ENCODE measurements at places on chromosomes 2 and 18.

GRCh38 chr2:140836826-140837225, 1294.0 kb downstream of the LRP1B start:
- DNase-seq, result no peak

GRCh38 chr2:70514612-70515055, 39.0 kb downstream of the TGFA start:
- peak; percentile 77 for DNase-seq

GRCh38 chr2:112814278-112814677, 22.3 kb downstream of the IL1B start:
- no peak for DNase-seq

- DNase-seq, result no peak
Measured at GRCh38 chr2:203535784-203536585, 884 bp upstream of the RAPH1 start.

- DNase-seq, result no peak
Measured at GRCh38 chr2:150620855-150621254, 133.4 kb upstream of the RND3 start.

DNA sequence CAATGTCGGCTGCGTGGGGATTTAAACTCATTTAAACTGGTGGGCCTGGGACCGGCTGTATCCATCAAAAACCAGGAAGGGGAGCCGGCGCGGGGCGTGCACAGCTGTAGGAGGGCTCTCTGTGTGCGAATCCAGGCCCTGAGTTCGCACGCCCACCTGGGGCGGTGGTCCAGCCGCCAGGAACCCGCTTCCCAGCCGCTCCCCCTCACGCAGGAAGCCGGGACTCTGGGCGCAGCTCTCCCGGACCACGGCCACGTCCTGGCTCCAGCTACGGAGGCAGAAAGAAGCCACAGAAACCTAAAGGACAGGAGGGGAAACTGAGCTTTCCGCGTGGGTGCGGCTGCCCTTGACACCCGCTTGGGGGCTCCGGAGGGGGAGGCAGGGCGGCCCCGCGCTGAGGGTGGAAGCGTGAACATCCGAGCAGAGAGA, 80.6 kb downstream of the GFPT1 start:
- no peak for DNase-seq
